ENCODE measurements at places on chromosomes 12 and 14.

DNA sequence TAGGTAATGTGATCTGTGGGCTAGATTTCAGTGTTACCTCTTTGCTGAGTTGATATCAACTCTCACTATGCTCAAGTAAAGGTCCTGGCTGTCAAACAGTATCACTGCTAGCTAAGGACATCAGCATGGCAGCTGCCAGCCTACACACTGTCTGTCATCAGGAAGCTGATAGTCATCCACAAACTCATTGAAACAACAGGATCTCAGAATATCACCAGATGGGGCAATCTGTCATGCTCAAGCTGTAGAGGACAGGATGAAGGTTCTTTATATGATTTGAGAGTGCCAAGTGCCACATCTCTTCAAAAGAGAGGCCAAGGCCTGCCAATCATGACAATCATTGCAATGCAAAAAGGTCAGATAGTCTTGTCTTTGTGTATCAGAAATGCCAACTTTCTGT is 811.5 kb upstream of the SEL1L start:
- DNase-seq: no peak

GRCh38 chr14:70096866-70097265 is 91.9 kb downstream of the SLC8A3 start:
- DNase-seq: no peak

- peak; percentile 65 for DNase-seq
Measured at GRCh38 chr14:54776361-54777001, 126.1 kb downstream of the GCH1 start.

- DNase-seq: no peak
Measured at GRCh38 chr12:130924966-130925665, 28.6 kb upstream of the ADGRD1 start.

- DNase-seq: no peak
Measured at GRCh38 chr14:71056168-71056567, 148.9 kb downstream of the PCNX1 start.

DNA sequence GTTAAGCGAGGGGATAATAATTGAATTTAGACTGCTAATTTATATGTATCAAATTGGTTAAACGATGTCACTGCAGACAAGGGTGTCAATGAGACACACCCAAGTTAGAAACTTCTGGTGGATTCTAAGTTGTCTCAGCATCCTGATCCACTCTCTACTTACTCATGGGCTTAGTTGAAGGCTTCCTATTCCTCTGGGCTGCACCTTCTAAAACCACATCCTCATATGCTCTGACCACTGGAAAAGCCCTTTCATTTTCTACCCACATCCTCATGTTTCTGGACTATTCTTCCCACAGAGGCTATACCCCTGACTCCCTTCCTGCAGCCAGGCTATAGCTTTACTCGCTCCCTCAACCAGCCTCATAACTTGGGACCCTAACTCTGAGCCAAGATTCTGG is 493.8 kb downstream of the VRK1 start:
- no peak for DNase-seq

- no peak for DNase-seq
Measured at GRCh38 chr14:104320611-104321086, 182.3 kb downstream of the KIF26A start.
